ENCODE measurements at places on chromosomes 13 and 19.

DNA sequence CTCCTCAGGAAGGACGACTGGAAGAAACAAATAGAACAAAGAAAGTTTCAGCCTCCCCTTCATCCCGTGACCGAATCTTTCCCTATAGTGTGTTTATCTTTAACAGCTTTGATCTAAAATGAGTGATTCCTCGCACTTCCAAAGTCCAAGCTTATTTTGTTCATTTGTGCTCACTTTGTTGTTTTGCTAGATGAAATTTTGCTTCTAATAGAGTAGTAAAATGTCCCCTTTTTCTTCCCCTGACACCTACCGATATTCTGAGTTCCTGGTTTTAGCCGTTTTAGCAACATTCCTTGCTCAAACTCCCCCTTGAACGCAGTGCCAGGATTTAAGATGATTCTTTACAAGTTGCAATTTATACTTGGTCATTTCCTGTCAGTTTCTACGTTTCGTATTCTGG, 204.2 kb downstream of the FGF9 start:
- no peak for DNase-seq

DNA sequence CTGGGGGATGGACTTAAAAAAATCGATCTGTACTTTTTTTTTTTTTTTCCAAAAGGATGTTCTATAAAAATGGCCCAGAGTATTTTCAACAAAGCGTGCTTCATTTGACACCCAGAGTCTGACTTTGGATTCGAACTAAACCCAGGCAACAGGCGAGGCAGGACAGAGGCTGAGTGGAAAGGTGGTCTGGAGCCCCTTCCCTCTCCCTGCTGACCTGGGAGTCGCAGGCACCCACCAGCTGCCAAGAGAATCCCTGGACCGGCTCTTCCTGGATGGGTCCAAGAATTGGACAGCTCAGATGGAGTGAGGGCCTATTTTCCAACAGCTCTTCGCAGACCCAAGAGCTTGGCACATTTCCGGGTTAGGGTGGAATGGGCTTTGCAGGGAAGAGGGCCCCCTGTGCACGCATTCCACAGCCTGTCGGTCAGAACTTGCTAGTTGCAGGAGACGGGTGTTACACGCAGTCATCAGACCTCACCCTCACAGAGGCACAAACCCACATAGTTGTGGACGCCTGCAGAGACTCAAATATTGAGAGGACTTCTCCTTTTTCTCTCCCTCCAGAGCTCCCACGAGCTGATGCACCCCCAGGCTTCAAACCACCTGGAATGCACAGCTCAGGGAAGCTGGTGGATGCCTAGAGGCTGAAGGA, 15.2 kb downstream of the KCTD15 start:
- no peak for DNase-seq

- DNase-seq: no peak
These were observed 206.4 kb upstream of the SPRY2 start for GRCh38 chr13:80547341-80547740.

- DNase-seq: peak; percentile 52
These were observed 8.1 kb downstream of the B3GLCT start for GRCh38 chr13:31207661-31208552.

- no peak for DNase-seq
These were observed 107.0 kb downstream of the SIPA1L3 start for GRCh38 chr19:38013913-38014580.

DNA sequence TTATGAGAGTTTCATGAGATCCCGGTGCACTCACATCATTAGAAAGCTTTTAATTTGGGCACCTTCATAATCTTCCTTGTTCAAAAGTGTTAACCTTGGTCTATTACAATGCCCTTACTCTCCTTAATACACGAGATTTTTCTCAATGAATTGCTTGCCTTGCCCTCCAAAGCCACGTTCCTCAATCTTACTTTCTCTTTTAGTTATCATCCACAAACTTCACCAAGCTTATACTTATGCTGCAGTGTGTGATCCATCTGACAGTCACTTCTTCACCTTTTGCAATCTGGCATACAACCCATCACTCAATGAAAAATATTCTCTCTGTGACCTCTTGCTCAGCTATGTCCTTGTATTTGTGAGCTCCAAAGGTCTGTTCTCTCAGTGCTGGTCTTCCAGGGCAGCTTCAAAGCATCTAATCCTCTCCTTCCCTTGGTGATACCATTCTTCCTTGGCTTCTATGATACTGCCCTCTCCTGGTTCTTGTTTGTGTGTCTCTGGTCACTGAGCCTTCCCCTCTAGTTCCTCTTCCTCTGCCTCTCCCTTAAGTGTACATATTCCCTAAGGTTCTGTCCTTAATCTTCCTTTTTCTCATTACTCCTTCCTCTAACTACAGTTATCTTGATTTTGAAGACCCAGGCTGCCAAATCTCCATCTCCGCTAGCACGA, 202.2 kb upstream of the STARD13 start:
- peak; percentile 62 for DNase-seq

DNA sequence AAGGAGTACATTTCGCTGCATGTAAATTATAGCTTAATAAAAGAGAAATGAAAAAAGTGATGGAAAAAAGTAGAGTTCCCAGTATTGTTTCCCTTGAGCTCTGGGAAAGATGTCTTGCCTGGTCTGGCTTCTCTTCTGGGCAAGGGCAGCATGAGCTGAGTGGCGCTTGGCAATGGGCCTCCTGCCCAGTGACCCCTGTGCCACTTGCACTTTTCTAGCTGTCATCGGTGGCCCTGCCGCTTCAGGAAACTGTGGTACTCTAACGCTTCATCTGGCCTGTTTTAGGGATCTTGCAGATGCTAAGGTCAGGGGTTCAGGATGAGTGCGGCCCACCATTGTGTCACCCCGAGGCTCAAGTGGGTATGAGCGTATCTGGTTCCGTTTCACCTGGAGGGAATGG, 161.4 kb downstream of the MTUS2 start:
- no peak for DNase-seq

DNA sequence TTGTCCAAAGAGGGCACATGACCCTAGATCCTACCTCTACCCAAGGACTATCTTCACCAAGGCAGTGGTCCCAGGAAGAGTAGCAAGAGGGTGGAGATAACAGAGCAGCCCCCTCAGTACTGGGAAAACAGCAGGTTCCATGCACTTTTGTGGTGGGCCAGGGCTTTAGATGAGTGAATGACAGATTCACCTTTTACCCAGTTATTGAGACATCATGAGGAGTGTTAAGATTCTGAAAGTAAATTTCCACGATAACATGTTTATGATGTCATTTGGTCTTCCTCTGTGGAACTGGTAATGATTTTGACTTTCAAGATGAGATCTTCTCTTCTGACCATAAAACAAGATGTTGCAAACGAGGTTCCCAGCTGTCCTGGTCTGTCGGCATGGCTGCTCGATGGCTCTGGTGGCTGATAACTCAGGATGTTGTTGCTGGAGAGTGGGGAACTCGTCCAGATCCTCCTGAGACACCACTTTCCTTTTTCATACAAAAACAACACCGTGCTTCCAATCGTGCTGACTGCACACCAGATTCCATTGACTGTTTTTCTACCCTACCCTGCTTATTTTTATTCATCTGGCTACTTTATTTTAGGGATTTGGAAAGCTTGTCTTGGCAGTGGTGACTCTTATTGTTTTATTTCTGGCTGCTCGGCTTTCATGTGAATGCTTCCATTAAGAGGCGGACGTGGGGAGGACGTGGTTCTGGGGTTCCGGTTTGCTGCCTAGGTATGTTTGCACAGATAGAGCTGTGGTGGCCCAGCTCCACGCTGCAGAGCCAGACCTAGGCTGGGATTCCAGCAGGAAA, 88.5 kb downstream of the LRCH1 start:
- peak; percentile 50 for DNase-seq

GRCh38 chr13:75566658-75567057, 17.1 kb downstream of the UCHL3 start:
- DNase-seq: peak; percentile 34

- no peak for DNase-seq
These were observed 2380.1 kb downstream of the PCDH9 start for GRCh38 chr13:64850017-64850416.

- no peak for DNase-seq
These were observed 22.2 kb upstream of the KLF5 start for GRCh38 chr13:73036566-73036965.

DNA sequence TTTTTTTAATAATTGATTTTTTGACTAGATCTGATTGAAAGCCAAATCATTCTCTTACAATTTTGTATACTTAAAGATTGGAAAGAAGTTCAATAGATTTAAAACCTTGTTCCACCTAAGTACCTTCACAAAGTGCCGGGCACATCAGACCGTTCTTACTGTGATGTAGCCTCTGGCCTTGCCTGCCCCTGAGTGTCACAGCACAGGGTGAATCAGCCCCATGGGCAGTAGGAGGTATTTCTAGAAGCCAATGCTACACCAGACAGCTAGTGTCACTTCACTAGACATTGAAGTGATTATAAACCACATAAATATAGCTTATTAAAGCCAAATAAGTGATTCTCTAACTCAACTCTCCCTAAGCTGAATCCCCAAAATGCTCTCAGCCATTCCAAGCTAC, 131.3 kb downstream of the LACC1 start:
- peak; percentile 6 for DNase-seq

DNA sequence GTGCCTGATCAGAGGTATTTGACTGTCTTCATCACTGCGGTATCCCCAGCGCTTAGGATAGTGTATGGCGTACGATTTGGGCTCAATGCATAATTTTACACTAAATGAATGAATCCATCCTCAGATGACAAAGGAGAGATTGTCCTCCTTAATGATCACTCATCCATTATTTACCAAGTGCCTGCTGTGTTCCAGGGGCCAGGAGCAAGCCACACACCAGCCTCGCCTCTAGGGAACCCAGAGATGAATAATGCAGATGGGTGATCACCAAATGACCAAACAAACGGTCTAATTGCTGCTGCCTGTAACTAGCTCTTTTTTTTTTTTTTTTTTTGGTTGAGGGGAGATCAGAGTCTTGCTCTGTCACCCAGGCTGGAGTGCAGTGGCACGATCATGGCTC, 5.9 kb upstream of the GPR32 start:
- no peak for DNase-seq

DNA sequence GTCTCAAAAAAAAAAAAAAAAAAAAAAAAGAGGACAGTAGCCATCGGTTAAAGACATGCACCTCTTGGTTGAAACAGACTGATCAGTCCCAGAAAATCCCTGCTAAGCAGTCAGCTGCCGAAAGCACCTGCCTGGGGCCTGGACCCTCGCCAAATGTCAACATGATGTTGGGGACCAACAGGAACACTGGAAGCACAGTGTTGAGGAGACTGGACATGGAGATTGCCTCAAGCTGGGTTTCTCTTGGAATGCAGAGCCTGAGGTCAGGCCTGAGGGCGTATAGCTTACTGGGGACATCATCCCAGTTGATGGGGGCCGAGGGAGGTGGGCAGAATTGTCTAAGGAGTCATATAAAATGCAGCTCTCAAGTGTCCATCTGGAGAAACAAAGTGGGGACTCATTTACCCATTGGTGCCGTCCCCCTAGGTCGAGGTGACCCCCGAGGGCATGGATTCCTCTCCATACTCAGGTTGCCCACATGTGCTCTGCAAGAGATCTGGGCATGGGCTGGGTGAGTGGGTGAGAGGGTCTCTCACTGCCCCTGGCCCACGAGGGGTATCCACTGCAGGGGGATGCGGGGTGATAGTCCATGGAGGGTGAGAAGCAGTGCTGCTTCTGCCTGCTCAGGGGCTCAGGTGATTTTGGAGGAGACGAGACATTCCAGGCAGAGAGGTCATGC, 164.5 kb downstream of the URI1 start:
- no peak for DNase-seq

GRCh38 chr19:54674021-54674617, 11.3 kb downstream of the LILRB4 start:
- peak; percentile 5 for DNase-seq

- DNase-seq: no peak
These were observed 261.8 kb downstream of the ABCC4 start for GRCh38 chr13:95039415-95039814.

- DNase-seq: no peak
These were observed 19.7 kb downstream of the ZNF567 start for GRCh38 chr19:36707134-36707533.

- DNase-seq: no peak
These were observed 144.2 kb upstream of the ZNF507 start for GRCh38 chr19:32201211-32201610.

DNA sequence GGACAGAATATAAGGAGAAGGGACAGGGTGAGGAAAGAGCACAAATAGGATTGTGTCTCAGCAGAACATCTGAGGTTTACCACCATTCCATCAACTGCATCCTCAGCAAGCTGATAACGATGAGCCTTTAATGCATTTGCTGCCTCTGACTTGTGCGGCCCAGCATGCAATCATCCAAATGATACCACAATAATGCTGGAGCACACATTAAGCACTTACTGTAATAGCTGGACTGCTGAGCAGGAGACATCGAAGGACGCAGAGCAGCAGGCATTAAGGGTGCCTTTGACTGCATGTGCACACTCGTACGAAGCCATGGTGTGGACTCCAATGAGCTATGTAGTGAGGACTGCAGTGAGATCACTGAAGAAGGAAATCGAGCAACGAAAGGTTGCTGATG, 469.4 kb downstream of the FOXO1 start:
- no peak for DNase-seq

GRCh38 chr19:54001496-54001895, 10.1 kb downstream of the CACNG6 start:
- no peak for DNase-seq

- no peak for DNase-seq
These were observed 996 bp downstream of the ZNF524 start for GRCh38 chr19:55601084-55601483.

- DNase-seq: peak; percentile 34
These were observed 12.7 kb downstream of the KLHL26 start for GRCh38 chr19:18649371-18650020.

GRCh38 chr13:59408738-59409137, 755.0 kb downstream of the DIAPH3 start:
- no peak for DNase-seq

DNA sequence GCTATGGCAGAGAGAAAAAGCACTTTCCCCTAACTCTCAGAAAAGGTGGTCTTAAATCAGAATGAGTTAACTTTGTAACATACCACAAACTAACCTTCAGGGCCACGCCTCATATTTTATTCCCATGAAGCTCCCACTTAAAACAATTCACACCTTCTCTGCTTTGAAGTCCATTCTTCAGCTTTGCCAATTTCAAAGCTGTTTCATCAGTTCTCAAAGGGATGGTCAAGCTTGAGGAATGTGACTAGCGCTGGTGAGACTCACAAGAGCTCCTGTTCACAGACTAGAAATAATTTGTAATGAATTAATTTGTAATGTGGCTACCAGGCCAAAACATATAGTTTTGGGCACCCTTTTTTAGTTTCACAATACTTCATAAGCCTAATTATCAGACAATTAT, 68.2 kb downstream of the STK24 start:
- DNase-seq: peak; percentile 41

DNA sequence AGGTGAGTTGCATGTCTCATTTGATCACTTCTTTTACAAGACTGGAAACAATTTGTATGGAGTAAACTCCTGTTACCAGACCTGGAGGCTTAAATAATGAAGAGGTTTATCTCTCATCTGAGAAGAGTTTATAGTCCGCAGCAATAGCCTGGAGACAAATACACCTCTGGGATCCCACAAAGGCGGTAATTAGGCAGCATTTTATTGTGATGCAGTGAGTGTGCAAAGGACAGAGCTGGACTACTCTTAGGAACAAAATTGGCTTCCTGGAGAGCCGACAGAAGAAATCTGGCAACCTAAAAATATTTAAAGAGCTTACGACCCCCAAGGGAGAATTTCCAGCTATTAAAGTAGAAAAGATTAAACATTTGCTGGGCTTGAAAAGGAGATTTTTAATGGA, 11.8 kb upstream of the KATNAL1 start:
- no peak for DNase-seq

GRCh38 chr13:79692846-79693245, 211.9 kb downstream of the NDFIP2 start:
- DNase-seq: peak; percentile 35
